ENCODE measurements at places on chromosomes 13 and 19. TPM values are rescaled to one million over a fixed set of nuclear protein-coding genes. Genes with fewer than 3 reads are reported as not detected.

DNA sequence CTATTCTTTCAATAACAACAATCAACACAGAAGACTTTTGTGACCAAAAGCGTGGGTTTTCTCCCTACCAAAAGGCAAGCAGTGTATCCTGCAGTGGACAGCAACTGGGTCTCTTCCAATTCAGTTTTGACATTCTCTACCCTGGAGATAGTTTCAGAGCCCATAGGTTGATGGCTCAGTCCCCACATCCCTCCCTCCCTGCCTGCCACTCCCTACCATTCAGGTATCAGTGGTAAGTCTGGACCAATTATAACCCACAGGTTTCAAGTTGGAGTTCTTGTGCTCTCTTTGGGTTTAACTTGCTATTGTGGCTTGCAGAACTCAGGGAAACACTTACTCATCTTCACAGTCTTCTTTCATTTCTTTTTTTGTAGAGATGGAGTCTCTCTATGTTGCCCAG is 60.2 kb downstream of the ZNF823 start:
- DNase-seq = no peak

DNA sequence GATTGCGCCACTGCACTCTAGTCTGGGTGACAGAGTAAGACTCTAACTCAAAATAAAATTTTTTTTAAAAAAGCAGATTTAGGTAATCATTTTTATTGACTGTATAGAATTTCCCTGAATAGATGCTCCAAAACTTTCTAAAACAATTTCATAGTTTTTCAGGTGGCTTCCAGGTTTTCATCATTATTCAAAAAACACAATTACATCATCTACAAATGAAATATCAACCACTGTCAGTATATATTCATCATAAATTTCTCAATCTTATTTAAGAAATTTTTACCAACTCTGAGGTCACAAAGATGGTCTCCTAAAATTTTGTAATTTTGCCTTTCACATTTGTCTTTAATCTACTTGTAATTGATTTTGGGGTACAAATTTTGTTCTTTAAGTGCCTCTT is 48.1 kb downstream of the ZC3H13 start:
- no peak for DNase-seq

DNA sequence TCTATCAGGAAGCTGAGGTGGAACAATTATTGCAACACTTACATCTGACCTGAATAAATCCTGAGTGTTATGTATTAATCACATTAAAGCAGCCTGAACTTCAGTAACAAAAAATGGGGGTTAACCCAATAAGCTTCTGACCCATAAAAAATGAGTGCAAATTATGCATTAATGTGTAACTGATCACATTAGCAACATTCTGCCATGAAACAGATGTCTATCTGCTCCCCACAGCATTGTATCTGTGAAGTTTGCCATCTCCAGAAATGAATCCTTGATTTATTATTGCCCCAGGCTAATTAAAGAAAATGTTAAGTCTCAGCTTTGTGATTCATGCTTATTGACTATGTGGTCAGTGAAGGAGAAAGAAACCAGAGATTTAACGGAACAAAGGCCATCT is 304.9 kb downstream of the PCDH20 start:
- DNase-seq = no peak

DNA sequence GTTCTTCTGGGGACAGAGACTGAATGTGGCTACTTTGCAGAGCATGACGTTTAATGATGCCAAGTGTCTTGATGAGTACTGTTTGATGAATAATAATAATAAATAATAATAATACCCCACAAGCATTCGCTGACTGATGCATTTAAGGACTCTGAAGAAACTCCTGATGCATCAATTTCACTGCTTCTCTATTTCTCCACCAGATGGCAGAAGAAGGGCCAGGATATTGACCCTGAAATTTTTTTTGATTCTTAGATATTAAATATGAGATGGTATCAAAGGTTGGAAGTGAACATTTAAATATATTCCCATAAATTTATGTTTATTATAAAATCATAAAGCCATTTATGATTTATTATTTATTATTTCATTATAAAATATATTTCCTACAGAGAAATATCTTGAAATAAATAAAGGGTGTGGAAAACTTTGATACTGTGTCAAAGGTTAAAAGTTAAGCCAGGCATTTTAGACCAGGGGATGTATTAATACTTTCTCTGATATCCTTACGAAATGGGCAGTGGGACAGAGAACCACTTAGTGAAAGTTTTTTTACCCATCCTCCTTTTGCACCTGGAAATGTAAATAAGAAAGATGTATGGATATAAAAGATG is 170.9 kb downstream of the LACC1 start:
- peak; percentile 70 for DNase-seq

DNA sequence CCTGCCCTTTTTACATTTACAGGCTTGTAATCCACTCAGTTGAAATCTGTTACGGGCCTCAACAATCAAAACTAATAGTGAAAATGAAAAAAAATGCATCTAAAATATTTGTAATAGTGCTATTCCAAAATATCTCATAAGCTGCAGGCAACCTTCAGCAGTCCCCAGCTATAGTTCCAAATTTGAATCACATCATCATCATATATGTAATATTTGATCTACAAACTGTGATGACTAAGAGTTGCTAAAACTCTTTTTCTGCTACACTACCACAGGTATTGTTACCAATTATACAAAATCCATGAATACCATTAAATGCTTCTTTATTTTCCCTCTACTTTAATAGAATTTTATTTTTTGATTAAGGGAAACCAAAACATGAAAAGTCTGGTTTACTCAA is 121.4 kb upstream of the RFC3 start:
- DNase-seq = no peak

DNA sequence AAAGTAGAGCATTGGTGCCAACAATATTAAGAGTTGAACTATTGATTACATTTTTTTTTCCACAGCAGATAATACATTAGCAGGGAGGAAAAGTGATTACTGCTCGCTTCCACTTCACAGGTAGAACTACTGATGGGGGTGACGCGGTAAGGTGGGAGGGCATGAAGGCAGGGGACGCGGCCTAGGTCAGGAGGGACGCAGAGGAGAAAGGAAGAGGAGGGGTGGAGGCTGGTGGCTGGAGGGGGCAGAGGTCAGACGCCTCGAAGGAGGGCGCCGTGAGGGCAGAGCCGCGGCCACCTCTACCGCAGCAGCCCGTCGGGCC is 287 bp upstream of the B3GLCT start:
- DNase-seq = no peak

GRCh38 chr19:38769635-38770211 is 3.6 kb downstream of the LGALS7 start:
- peak; percentile 87 for DNase-seq

DNA sequence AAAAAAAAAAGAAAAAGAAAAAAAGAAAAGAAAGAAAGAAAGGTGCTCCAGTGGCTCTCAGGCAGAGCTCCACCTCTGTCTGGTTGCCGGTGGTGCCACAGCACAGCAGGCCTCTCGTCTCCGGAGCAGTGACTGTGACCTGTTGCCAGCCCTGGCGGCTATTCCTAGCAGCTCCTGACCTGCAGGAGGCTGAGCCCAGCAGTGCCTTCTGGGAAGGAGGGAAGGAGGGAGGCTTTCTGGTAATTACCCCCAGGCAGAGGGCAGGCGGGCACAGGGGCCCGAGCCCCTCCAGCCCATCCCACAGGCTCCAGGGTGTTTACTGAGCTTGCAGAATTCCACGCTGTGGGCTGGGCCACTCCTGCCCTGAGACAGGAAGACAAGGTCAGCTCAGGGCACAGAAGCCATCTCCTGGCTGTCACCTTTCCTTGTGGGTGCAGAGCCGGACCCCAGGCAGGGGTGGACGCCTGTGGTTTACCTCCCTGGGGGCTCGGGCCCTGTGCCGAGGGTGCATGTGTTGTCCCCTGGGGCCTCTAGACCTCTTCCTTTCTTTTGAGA is 77.9 kb downstream of the GNG7 start:
- no peak for DNase-seq

GRCh38 chr13:36323951-36324566 is 22.1 kb downstream of the SPART start:
- DNase-seq = no peak

GRCh38 chr13:107065036-107065435 is 497.1 kb upstream of the ARGLU1 start:
- no peak for DNase-seq

GRCh38 chr13:67281466-67281865 is 51.3 kb upstream of the PCDH9 start:
- no peak for DNase-seq

- peak; percentile 37 for DNase-seq
Measured at GRCh38 chr13:34076943-34077703, 259.2 kb downstream of the RFC3 start.

DNA sequence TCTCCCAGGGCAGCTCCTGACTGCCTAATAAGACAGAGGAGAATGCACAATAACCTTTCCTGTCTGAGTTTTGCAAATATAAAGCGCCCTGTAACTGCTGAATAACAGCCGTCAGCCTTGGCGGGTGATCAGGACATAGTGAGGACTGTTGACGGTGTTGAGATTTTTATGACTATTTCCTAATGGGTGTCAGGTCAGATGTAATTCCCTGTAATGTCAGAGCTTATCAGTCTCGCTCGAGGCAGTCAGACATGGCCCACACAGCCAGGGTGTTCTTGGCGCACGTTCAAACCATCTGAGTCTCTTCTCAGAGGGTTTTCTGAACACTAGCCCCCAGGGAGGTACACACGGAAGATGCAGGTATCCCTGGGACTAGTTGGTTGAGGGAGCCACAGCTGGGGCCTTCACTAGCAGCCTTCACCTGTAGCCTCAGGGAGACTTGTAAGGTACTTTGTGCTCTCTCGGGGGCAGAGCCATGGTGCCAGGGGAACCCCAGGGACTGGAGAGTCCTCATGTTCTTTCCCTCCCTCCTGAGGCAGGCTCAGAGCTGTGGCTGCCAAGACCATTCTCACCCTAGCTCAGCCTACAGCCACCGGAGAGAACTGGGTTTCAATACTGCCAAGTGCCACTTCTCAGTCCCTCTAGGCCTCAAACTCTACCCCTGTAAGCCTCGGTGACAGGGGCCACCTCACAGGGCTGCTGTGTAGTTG is 213.1 kb downstream of the UQCRFS1 start:
- no peak for DNase-seq

DNA sequence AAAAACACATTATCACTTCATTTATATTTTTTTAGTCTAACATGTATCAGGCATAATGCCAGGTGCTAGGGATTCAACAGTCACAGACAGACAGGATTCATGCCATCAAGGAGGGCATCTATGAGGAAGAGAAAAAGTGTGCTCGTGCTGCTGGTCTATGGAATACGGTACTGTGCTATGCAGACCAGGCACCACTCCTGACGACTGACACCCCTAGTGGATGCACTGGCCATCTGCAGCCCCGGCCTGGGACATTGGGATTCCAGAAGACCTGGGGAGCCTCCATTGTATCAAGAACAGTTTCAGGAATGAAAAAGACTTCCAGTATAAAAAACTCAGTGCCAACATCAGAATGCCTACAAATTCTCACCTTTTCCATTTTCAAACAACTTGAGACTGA is 94.0 kb downstream of the KLF12 start:
- DNase-seq = peak; percentile 62

- DNase-seq = no peak
Measured at GRCh38 chr13:22055259-22055658, 384.4 kb downstream of the FGF9 start.

DNA sequence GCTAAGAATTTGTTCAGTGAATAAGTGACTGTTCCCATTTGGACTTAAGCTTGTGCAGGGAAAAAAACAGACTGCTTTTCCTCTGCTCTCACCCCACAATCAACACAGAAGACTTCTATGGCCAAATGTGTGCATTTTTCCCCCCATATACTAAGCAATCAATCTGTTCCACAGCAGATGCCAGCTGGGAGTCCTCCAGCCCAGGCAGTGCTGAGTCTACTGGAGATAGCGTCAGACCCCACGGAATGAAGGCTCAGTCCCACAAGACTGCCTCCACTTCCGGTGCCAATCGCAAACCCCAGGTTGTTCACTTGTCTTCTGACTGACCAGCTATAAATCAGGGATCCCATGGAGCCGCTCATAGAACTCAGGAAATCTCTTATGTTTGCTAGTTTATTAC is 69.5 kb upstream of the ANKRD10 start:
- no peak for DNase-seq

GRCh38 chr19:2722541-2723344 is 1.6 kb upstream of the DIRAS1 start:
- DNase-seq = peak; percentile 62

- DNase-seq = no peak
Measured at GRCh38 chr13:73608711-73609485, 525.3 kb downstream of the KLF12 start.

DNA sequence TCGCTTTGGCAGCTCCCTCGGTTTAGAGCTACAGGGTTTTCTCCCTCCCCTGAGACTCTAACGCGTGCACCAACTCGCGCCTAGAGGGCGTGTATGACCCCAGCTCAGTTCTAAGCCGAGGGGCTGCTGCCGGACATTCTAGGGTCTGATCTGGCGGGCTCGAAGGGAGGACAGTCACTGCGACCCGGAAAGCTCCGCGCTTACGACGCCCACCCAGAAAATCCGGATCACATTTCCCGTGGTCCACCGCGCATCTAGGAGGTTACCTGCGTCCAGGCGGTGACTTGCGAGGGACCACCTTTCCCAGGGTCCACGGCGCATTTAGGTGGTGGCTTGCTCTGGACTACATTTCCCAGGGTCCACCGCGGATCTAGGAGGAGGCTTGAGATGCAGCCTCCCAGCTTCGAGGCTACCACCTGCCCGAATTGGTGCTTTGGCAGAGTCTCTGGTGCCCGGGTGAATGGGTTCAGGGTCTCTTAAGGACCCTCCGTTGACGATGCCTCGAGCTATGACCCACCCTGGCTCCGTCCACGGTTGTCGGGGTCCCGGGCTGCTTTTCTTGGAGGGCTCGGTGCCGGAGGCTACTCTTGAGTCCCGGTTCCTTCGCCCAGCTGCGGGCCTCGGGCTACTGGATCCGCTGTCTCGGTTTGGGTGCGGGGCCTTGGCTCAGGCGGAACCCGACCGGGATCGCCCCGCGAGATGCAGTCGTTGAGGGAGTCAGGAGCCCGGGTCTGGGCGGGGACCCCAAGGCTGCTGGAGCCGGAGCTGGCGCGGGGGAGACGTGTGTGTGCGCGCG is 30.5 kb downstream of the ZNF146 start:
- peak; percentile 16 for DNase-seq

The DCT gene
- not detected for total RNA-seq

The CARM1 gene
- 46.4 TPM for total RNA-seq

The SLC8A2 gene
- not detected for total RNA-seq

The PAK4 gene
- total RNA-seq = 17.4 TPM

The ZNF99 gene
- not detected for total RNA-seq

The GRIK5 gene
- total RNA-seq = 0.05 TPM

The CYP2A6 gene
- total RNA-seq = not detected

The PRRG2 gene
- total RNA-seq = 6.1 TPM

The HS6ST3 gene
- under 0.01 TPM for total RNA-seq

Data from dermis blood vessel endothelial cell (primary cell).